ENCODE measurements at places on chromosomes 1 and 21. TPM values are rescaled to one million over a fixed set of nuclear protein-coding genes. Genes with fewer than 3 reads are reported as not detected.

Gene DYNLT4
- not detected for total RNA-seq

Gene TAF13
- 66.7 TPM for total RNA-seq

DNA sequence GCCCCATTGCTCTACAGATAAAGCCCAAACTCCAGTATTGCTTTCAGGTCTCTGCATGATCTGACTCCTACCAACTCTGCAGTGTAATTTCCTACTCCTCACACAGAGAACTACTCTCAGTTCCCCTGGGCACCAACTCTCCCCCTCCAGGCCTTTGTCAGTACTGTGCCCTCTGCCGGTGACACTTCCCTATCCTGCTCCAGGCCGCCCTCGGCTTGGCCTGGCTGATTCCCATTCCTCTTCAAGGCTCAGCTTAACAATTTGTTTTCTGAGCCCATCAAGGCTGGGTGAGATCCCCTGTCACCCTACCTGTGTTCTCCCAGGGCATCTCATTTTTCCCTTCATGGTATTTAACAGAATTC lies 2.6 kb downstream of the SLAMF8 start:
- no peak for DNase-seq

DNA sequence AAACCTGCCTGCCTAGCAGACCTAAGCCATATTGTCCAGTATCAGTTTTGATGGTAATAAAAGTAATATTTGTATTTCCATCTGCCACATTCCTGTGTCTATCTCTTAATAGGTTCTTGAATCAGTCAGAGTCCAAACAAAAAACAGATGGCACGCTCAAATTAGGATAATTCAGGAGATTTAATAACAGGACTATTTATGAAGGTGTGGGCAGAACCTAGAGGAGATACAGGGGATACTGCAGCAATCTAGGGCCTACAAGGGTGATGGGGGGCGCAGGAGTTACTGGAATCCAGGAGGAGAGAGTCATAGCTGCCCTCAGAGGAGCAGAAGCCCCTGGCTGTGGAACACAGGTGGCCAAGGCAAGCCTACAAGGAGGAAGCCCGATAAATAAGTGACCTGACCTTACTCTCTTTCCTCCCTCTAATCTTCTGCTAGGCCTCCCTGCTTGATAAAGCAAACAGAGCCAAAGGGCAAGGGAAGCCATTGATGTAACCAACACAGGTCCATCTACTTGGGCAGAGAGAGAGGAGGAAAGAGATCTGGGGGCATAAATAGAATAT lies 11.9 kb upstream of the HYI start:
- DNase-seq, result no peak

- DNase-seq, result no peak
These were observed 188.6 kb downstream of the HS2ST1 start for GRCh38 chr1:87103074-87103473.

Gene AMPD1
- total RNA-seq, result not detected

- DNase-seq, result no peak
These were observed 144.0 kb upstream of the NRIP1 start for GRCh38 chr21:15208786-15209185.

Gene CLK2
- total RNA-seq, result 13.9 TPM

DNA sequence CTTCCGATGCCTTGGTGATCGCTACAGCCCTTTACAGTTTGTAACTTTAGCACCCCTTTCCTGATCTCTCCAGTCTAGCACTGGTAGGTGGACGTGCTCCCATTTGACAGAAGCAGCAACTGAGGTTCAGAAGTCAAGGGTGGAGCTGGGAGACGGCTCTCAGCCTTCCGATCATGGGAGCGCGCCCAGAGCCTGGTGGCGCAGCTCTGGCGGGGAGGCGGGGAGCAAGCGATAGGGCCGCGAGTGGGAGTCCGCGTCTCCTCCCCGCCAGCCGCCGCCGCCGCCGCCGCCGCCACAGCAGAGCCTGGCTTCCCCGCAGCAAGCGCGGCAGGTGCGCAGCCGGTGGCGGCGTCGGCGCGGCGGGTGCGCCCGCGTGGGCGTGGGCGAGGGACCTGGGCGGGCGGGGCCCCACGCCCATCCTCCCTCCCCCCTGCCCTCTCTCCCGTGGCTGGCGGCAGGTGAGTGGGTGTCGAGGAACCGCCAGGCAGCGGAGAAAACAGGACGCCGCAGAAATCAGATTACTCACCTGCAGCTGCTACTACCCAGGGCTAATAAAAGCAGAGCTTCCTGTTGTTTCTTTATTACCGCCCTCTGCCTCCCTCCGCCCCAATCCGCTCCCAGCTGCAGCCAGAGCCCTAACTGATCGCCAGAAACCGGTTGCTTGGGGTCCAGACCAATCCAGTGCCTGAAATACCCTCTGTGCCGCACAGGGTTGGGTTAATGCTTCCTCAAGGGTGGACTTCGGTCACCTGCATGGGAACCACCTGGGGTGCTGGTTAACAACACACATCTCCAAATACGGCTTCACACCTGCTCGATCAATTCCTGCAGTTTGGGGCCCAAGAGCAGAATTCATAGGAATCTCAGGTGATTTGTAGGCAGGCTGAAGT lies 60.2 kb upstream of the ID3 start:
- peak; percentile 28 for DNase-seq

Gene MMEL1
- not detected for total RNA-seq

Measured in A172 (cell line).